Motor neuron (in vitro differentiated cells): ENCODE measurements at places on chromosomes 7 and 10. TPM values are rescaled to one million over a fixed set of nuclear protein-coding genes. Genes with fewer than 3 reads are reported as not detected.

DNA sequence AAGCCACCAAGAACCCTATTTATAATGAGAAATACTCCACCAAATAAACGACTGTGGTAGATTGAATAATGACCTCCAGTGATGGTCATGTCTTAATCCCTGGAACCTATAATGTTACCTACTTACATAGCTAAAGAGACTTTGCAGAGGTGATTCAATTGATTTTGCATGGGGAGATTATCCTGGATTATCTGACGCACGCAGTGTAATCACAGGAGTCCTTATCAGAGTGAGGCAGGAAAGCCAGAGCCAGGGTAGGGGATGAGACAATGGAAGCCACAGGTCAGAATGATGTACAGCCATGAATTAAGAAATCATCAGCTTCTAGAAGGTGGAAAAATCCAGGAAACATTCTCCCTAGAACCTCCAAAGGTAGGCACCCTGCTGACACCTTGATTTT is 286.4 kb upstream of the SP4 start:
- ATAC-seq, result no peak

Gene JCAD
- total RNA-seq, result 3.2 and 4.9 TPM in 2 replicates

Gene ATOH7
- total RNA-seq, result 0.62 and 0.78 TPM in 2 replicates

- ATAC-seq, result no peak
Observed at GRCh38 chr10:33091201-33091600, 133.2 kb upstream of the ITGB1 start.

- ATAC-seq, result no peak
Observed at GRCh38 chr10:58262766-58263165, 4.9 kb downstream of the IPMK start.

DNA sequence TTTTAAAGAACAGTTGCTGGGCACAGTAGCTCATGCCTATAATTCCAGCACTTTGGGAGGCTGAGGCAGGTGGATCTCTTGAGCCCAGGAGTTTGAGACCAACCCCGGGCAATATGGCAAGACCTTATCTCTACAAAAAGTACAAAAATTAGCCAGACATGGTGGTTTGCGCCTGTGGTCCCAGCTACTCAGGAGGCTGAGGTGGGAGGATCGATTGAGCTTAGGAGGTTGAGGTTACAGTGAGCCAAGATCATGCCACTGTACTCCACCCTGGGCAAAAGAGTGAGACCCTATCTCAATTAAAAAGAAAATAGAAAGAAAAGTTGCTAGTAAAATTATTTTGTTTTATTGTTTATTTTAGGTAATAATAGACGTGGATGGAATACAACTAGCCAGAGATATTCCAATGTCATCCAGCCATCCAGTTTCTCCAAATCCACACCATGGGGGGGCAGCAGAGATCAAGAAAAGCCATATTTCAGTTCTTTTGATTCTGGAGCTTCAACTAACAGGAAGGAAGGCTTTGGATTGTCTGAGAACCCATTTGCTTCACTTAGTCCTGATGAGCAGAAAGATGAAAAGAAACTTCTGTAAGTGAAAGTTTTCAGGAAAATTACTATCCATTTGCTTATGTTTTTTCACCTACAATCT is 3.0 kb downstream of the NUP42 start:
- peak; percentile 2 for ATAC-seq

GRCh38 chr10:29841724-29842649 is 207.2 kb upstream of the SVIL start:
- ATAC-seq, result peak; percentile 96

Gene HKDC1
- total RNA-seq, result 0.70 and 1.3 TPM in 2 replicates

DNA sequence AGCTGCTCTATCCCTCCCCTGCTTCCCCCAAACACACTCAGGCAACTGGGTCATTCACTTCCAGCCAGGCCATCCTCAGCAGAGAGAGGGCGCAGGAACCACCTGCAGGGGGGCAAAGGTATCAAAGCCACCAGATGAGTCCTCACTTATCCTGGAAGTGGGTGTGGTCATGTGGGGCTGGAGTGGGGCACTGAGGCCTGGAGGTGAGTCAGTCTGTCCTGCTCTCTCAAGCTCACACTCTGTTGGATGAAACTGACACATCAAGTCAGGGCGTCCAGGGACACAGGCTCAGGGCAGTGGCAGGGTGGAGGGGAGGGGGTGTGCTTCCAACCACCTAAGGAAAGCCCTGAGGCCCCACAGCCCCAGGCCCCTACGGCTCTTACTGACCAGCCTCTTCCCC is 8.0 kb upstream of the ELFN1 start:
- no peak for ATAC-seq

DNA sequence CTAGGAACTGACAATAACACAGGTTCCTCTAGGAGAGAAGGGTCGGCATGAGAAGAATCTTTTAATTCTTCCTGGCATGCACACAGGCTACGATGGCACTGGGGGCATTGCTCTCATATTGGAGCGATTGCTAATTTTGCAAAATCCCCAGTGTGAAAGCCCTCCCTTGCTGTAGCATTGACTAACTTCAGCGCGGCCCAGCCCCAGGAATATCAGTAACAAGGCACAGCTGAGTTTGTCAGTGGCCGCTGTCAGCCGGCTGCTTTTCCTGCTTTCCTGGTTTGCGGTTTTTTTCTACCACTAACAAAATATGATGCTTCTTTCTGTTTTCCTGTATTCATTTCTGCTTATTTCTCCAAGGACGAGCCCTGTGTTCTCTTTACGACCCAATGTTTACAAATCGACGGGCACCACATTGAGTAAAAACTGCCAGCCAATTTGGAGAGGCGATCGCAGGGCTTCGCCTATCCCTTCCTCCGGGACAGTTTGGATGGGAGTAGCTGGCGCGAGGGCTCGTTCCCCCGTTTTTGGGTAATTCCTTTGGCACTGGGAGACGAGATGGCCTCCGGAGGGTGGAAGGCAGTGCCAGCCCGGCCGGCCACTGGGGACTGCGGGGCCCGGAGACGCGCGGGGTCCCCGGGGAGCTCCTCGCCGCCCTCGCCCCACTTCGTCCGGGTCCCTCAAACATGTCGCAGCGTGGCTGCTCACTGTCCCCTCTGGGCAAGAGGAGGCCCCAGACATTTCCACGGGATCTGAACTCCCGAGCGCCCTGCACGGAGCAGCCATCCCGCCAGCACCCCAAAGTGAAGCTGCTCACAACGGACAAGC is 967 bp downstream of the ADARB2 start:
- ATAC-seq, result peak; percentile 8

Gene ADRA2A
- 3.4 TPM in 2 replicates for total RNA-seq

GRCh38 chr7:130758429-130759056 is 24.5 kb upstream of the KLF14 start:
- peak; percentile 47 for ATAC-seq

GRCh38 chr7:6317797-6318438 is 45.5 kb upstream of the CYTH3 start:
- ATAC-seq, result no peak

DNA sequence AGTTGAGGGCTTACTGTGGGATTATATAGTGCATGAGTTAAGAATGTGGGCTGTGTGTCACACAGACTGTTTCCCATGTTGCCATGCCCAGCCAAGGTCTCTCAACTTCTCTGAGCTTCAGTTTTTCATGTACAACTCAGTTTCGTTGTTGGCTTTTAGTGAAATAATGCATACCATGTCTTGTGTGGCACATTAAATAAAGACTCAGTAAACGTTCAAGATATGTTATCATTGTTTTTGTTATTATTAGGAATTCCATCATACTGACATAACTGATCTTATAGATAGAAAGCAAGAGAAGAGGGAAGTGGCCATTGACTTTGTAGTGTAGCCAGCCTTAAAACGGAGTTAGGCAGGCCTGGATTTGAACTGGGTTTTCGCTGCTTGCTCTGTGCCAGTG is 2.9 kb downstream of the CDK14 start:
- no peak for ATAC-seq

Gene NOS3
- total RNA-seq, result 1.6 and 3.0 TPM in 2 replicates

Gene CDHR1
- total RNA-seq, result 3.1 and 4.3 TPM in 2 replicates

Gene ENO4
- 0.68 and 0.76 TPM in 2 replicates for total RNA-seq

Gene TCAF2
- total RNA-seq, result 0.18 and 0.96 TPM in 2 replicates

GRCh38 chr10:24465891-24466818 is 257.2 kb downstream of the KIAA1217 start:
- peak; percentile 51 for ATAC-seq

Gene UBE3C
- 110 and 111 TPM in 2 replicates for total RNA-seq

DNA sequence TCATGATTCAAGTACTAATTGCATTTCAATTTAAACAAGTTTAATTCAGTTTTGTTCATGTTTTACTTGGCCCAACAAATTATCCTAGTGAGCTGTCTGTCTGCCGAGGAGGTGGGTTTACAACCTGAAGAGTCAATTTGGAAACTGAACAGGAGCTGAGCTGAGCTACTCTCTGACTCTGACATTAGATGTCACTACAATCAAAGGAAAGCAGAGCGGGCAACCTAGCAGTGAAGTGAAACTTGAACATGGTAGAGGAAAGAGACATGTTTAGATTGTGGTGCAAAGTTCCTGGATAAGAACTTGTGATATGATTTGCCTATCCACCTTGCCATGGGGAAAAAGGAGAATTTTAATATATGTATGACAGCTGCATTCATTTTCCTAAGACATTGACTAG is 9.6 kb upstream of the AGR3 start:
- peak; percentile 82 for ATAC-seq

Gene HOXA6
- 51.7 and 61.3 TPM in 2 replicates for total RNA-seq

Gene EPO
- total RNA-seq, result not detected in 2 replicates

DNA sequence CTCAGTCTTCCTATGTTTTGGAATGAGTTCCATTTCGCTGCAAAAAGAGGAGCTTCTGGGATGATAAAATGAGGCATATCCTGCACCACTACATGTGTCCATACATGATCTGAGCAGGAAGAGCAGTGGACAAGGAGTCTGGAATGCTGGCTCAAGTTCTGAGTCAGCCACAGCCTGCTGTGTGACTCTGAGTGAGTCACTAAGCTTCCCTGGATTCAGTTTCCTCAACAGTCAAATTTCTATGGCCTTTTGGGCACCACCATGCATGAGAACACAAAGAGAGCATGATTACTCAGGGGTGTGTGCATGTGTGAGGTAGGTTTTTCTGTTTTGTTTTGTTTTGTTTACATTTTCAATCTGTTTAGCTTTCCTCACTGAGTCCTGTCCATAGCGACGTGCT is 254.6 kb downstream of the ANKRD30A start:
- ATAC-seq, result no peak

DNA sequence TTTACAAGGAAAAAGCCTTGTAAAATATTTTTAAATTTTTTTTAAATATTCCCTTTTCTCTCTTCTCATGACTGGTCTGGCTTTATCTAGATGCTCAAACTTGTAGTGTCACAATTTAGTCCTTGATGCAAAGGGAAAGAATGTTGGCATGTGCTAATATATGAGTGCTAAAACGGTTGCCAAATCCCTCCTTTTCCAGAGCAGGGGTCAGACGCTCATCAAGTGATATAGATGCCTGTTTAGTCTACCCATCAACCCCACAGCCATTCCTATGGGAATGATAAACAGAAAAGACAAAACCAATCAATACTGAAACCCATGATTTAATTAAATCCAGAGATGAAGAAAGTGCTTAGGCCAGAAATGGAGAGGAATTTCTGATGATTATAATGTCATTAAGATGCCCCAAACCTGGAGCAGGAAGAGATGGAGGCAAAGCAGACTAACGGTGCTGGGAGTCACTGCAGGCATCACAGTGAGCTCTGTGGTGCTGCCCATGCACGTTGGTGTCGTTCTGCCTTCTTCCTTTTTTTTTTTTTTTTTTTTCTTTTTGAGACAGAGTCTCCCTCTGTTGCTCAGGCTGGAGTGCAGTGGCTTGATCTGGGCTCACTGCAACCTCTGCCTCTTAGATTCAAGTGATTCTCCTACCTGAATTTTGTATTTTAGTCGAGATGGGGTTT is 210.1 kb upstream of the STK17A start:
- ATAC-seq, result peak; percentile 58

Gene OR13A1
- 0.29 and 0.38 TPM in 2 replicates for total RNA-seq

DNA sequence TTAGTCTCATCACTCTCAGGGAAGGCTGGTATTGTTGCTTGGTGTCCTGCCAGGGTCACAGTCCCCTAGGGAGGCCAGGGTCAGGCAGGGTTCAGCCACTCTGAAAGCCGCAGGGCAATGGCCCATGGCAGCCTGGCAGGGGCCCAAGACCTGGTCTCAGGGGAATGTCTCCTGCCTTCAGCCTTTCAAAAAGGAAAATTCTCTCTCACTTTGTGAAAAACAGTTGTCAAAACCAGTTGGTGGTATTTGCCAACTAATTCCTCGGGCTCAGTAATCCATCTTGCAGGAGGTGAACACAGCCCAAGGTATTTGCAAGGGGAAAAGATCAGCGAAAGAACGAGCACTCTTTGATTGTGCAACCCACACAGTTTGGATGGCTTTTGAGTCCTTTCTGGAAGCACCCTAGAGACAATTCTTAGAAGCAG is 101.5 kb downstream of the JCAD start:
- ATAC-seq, result no peak

Gene HABP2
- total RNA-seq, result 0.28 and 0.49 TPM in 2 replicates

GRCh38 chr10:9097206-9097990 is 1042.9 kb downstream of the GATA3 start:
- ATAC-seq, result no peak

- ATAC-seq, result no peak
Observed at GRCh38 chr10:6916601-6917000, 336.5 kb upstream of the PRKCQ start.

DNA sequence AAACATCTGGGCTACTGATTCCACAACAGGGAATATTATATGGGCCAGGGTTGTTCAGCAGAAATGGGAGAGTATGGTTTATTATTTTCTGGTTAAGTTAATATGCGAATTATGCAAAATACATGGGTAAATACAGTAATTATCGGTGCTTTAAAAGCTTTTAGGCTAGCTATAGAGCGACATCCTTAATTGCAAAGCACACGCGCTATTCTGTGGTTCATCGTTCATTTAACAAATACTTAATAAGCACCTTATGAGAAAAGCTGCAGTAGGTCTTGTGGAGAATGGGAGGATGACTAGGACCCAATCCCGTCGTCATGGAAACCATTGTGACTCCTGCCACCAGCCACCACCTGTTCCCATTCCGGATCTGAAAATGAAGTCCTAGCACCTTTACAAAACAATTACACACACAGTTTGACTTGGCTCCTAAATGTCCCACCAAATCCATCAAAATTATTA is 623 bp upstream of the CEP41 start:
- peak; percentile 31 for ATAC-seq

Gene TSPAN33
- 4.3 and 5.0 TPM in 2 replicates for total RNA-seq

DNA sequence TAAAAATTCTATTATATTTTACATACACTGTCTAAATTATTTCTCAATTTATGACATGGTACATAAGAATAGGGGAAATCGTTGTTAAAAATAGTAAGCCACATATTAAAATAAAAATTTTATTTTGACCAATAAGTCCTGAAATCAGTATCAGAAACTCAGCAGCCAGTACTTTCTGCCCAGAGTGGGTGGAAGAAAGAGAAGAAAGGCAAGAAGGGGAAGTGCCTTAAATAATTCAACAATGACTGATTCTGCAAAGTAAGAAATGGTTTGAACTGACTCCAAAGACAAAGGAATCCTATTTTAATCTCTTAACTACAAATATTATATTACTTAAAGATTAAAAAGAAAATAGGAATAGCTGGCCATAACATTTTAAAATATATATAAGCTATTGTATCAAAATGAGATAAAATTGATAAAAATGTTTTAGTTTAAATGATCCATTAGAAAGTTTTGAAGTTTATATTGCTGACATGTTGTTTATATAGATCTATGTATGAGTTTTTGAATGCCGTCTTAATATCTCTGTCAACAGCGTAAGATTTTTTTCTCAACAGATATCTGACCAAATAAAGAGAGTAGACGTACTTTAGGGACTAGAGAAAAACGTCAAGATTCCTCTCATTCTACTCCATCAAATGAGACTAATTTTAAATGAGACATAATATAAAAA is 30.2 kb upstream of the NRCAM start:
- no peak for ATAC-seq

Gene VTI1A
- total RNA-seq, result 46.0 and 46.6 TPM in 2 replicates
